Hematopoietic multipotent progenitor cell treated with erythropoietin and hydrocortisone succinate and interleukin-3 and kit ligand, for 15 days (in vitro differentiated cells): ENCODE measurements at places on chromosomes 16 and 17.
A peak's percentile ranks its signal among the peaks of the same experiment; 100 is the strongest.

GRCh38 chr17:28466521-28467048 lies 6.9 kb upstream of the SLC13A2 start:
- peak; percentile 6 for DNase-seq

DNA sequence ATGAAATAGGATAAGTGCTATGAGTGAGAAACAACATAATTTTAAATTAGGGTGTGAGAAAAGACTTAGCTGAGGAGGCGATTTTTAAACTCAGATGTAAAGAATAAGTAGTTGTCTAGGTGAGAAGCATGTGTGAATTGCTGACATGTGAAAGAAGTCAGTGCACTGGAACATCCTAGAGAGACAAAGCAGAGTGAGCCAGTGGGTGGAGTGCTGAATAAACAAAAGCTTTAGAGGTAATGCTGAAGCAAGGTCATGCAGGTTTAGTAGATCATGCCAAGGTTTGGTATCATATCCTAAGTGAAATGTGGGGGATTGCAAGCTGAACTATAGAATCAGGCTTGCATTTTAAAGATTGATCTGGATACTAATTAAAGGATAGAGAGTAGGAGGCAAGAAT lies 89.4 kb downstream of the KIF2B start:
- no peak for DNase-seq

DNA sequence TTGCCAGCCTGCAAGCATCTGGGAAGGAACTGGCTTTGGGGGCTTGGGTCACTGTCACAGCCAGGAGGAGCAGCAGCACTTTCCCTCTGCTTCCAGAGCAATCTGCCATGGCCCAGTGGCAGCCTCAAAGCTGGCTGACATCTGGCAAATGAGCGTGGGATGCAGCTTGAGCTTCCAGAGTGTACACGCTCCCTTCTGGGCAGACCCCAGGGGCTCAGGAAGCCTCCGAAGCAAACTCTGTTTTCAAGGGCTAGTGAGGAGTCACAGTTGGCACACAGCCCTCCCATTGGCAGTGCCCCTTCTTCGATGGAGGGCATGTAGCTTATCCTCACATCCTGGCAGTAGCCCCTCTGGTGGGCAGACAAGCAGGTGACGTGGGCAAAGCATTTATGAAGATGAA lies 249.6 kb downstream of the ENGASE start:
- no peak for DNase-seq

- peak; percentile 88 for DNase-seq
Observed at GRCh38 chr16:3129137-3130131, 5.4 kb upstream of the ZNF213 start.

DNA sequence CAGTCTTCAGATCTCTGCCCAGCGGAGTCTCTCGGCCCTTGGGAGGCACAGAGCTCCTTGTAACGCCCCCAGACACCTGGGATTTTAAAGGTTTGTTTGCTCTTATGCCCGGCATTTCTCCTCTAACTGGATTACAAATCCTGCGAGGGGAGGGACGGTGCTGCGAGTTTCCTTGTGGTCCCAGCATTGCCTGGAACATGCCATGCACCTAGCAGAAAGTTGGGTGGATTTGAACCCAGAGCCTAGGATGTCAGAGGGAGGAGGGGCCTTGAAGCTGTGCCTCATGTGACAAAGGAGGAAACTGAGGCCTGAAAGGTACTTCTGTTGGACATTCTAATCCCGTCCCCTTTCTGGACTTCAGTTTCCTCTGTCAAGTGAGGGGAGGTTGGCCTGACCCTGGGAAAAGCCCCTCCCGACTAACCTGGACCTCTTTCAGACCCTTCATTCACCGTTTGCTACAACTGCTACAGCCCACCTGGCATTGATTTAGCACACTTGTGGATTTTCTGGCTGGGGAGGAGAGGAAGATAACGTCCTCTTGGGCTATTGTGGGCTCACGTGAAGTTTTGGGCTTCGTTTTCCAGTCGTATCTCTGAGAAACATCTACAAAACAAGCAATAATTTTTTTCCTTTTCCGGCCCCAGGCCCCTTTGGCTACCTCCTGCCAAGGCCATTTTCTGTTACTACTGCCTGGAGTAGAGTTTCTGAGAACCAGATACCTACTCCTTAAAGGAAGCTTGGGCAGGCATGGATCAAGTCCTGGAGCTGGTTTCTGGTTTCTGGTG lies 30.9 kb downstream of the MRC2 start:
- no peak for DNase-seq

- DNase-seq, result no peak
Observed at GRCh38 chr16:85579923-85580580, 33.1 kb upstream of the GSE1 start.

- no peak for DNase-seq
Observed at GRCh38 chr17:9408868-9409829, 166.5 kb downstream of the STX8 start.

DNA sequence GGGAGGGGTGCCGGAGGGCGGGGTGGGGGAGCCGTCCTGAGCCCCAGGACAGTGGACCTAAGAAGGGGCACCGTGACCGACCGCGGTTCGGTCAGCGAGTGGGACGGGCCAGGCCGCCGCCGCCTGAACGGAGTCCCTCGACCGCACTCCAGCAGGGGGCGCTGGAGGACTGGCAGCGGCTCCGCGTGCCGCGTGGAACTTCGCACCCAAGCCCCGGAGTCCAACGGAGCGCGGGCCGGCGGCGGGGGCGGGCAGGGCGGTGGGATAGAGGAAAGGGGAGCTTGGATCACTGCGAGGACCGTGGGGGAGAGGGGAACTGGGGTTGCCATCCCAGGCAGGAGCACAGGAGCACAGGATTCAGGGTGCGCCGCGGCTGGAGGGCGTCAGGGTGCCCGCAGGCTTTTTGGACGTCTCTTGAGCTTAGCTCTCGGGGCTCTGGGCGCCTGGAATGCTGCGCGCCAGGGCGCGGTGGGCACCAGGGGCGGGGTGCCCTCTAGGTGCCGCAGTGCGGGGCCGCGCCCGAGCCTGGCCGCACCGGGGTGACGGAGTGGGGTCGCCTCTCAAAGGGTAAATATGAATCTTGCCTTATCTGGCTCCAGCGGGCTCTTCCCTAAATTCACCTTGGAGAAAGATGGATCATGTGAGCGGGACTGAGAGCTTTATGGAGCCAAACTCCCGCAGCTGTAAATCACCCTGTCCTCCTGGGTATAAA lies 379 bp upstream of the OTOP2 start:
- DNase-seq, result peak; percentile 64

DNA sequence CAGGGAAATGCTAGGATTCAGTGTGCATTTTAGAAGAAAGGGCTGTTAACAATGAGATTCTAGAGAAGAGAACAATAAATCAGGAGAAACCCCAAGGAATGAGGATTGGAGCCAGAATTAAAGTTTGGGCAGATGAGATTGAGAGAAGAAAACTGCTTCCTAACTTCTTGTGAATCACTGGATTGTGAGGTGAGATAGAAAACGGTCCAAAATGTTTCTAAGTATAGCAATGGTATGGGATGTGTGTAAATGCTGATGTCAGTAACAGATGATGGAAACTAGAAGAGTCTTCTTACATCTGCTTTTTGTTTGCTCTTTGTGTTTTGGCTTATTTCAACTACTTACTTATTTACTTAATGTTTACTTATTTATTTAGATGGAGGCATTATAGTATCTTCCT lies 123.0 kb downstream of the KCNJ2 start:
- no peak for DNase-seq

- no peak for DNase-seq
Observed at GRCh38 chr16:6701096-6701495, 631.5 kb upstream of the RBFOX1 start.

DNA sequence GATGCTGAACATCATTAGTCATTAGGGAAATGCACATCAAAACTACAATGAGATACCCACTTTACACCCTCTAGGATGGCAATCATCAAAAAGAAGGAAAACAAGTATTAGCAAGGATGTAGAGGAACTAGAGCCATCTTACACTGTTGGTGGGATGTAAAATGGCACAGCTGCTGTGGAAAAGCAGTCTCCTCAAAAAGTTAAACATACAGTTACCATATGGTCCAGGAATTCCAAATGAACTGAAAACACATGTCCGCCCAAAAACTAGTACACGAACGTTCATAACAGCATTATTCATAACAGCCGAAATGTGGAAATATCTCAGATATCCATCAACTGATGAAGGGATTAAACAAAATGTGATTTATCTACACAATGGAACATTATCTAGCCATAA lies 7.0 kb downstream of the FBF1 start:
- no peak for DNase-seq

DNA sequence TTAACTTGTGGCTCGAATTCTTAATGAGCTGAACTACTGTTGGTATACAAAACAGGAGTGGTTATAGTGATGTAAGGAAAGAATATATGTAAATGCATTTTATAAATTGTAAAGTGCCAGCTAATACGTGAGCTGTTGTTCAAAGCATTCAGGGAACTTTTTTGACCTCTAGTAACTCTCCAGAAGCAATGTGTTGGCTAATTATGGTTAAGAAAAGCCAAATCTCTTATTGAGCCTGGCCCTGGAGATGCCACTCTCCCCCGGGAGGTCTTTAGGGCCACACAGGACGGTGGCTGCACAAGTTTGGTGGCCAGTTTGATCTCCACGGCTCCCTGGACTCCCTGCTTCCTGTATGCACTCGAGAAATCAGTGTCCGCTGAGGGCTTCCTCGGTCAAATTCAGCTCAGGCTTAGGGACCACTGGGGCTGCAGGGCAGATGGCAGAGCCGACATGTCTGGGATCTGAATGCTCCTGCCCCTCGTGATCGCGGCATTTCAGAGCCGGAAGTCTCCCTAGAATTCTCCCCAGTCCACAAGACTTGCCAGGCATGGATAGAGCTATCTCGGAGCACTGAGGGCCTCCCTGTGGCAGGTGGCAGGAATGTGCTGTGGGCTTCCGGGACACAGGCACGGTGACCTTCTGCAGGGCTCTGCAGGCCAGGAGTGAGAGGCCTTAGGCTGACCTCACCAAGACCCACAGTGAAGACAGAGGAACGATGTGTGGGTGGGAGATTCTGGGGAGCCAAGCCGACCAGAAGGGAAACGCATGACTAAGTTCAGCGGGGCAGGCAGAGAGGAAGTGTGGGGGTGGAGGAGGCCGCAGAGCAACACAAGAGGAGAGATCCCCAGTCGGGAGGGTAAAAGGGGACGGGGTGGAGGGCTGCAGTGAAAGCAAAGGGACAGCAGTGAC lies 18.6 kb upstream of the PITPNM3 start:
- DNase-seq, result no peak

DNA sequence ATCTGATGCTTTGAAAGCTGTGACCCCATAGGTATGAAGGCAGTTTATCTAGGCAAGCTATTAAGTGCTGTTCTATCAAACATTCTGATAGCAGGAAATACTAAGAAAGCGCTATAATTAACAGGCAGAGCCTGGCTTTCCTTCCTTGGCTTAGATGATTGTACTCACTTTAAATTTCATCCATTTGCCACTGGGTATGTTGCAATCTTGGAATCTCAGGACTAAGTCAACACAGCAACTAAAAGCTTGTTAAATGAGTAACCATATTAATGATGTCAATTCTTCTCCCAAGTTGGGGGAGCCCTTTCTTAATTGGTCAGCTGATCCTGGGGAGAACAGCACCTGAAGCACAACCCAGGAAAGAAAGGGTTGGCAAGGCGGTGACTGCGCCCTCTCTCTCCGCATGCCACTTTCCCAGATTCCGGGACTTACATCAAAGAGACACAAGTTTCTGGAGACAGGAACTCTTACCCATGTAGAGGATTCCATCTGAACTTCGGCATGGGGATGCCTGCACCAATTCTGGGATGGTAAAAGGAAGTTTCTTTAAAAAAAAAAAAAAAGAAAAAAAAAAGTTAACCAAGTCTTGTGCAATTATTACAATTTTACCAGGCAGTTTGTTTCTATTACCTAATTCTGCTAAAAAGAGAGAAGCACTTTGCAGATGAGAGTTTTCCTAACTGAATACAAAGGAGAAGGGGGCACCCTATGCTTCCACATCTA lies 54.4 kb upstream of the ICAM2 start:
- DNase-seq, result no peak

DNA sequence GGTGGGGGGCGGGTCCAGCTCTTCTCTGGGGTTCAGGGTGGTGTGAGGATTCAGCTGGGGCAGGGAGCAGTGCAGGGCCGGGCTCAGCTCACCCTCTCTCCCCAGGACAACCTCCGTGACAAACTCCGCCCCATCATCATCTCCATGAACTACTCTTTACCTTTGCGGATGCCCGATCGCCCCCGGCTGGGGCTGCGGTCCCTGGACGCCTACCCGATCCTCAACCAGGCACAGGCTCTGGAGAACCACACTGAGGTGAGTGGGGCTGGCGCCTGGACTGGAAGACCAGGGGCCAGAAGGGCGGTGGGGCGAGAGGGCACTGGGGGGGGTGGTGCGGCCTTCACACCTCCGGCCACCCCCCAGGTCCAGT lies 18.9 kb upstream of the PDK2 start:
- DNase-seq, result no peak

DNA sequence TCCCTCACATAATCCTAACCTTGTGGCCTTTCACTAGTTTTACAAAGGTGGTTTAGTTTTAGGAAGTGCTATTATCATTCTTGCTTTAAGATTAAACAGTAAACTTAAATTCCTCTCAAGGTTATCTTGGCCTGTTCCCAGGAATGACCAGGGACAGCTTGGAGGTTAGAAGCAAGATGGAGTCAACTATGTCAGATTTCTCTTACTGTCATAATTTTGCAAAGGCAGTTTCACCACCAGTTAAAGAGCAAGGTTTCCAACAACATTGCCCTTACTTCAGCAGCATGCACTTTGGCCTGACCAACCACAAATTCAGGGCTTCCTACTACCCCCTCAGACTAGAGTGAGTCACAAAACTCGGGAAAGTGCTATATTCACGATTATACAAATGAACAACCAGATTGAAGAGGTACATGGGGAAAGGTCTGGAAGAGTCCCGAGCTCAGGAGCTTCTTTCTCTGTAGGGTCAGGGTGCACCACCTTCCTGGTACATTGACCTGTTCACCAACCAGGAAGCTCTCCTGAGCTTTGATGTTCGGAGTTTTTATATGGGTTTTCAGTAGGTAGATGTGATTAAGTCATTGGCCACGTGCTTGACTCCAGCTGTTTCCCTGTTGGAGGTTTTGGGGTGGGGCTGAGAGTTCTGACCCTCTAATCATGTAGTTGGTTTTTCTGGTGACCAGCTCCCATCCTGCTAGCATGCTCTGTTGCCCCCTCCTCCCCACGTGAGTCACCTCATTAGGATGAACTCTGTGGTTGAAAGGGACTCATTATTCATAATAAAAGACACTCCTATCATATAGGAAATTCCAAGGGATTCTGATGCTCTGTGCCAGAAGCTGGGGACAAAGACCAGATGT lies 19.4 kb downstream of the RHOT1 start:
- DNase-seq, result no peak

DNA sequence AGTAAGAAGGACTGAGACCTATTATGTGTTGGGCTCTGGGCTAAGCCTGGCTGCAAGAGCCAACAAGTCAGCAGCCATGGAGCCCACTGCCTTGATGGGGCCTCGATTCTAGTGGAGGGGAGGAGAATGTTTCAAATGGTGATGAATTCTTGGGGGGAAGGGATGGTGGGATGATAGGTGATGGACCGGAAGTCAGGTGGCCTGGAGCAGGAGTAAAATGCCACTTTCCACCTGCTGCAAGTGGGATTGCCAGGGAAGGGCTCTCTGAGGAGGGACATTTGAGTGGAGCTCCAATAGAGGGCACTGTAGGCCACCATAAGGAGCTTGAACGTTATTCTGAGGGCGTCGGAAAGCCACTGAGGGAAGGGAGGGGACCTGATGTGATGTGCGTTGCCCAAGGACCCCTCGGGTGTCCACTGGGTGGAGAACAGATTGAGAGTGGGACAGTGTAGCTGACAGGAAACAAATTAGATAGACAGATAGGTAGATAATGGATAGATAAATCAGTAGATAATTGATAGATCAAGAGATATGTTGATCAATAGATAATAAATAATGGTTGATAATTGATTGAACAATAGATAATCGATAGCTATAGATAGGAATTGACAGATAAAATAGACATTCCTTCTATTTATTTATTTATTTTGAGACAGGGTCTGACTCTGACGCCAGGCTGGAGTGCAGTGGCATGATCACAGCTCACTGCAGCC lies 18.2 kb upstream of the NXPH3 start:
- peak; percentile 31 for DNase-seq
